Astrocyte (in vitro differentiated cells and primary cell): ENCODE measurements at places on chromosomes 2 and 18. TPM values are rescaled to one million over a fixed set of nuclear protein-coding genes. Genes with fewer than 3 reads are reported as not detected.

Gene HOXD12
- total RNA-seq = not detected in 2 replicates

Gene ASPRV1
- total RNA-seq = 0.23 and 0.26 TPM in 2 replicates

Gene DUSP2
- total RNA-seq = 0.84 and 0.95 TPM in 2 replicates

Gene TLX2
- total RNA-seq = not detected in 2 replicates

Gene TTC32
- total RNA-seq = 3.9 and 4.2 TPM in 2 replicates

Gene ZSCAN30
- 19.0 and 20.4 TPM in 2 replicates for total RNA-seq

Gene ELOA2
- not detected in 2 replicates for total RNA-seq

Gene IGFBP2
- total RNA-seq = 944 and 1,071 TPM in 2 replicates

Gene IL36A
- total RNA-seq = not detected in 2 replicates

Gene CFAP221
- 0.29 and 0.61 TPM in 2 replicates for total RNA-seq

Gene ACOXL
- total RNA-seq = 0.12 and 0.23 TPM in 2 replicates

Gene GPR148
- not detected in 2 replicates for total RNA-seq

Gene RFX8
- not detected in 2 replicates for total RNA-seq

Gene PTGR3
- total RNA-seq = 8.4 and 12.7 TPM in 2 replicates

Gene ACADL
- 1.9 and 2.3 TPM in 2 replicates for total RNA-seq

Gene PLCD4
- 0.86 and 0.89 TPM in 2 replicates for total RNA-seq

Gene DYNAP
- not detected in 2 replicates for total RNA-seq

Gene NYAP2
- total RNA-seq = 0.14 and 0.19 TPM in 2 replicates

Gene RTKN
- total RNA-seq = 41.6 and 44.4 TPM in 2 replicates

Gene EVX2
- total RNA-seq = not detected in 2 replicates

Gene FAM117B
- 7.2 TPM in 2 replicates for total RNA-seq

Gene POTEC
- not detected in 2 replicates for total RNA-seq

Gene PASK
- total RNA-seq = 4.2 and 8.0 TPM in 2 replicates

Gene ANKRD23
- 2.5 and 3.3 TPM in 2 replicates for total RNA-seq

Gene SCG2
- 5.6 and 6.9 TPM in 2 replicates for total RNA-seq

Gene CRYGC
- total RNA-seq = not detected in 2 replicates

Gene TET3
- total RNA-seq = 32.8 and 39.9 TPM in 2 replicates

Gene GIGYF2
- total RNA-seq = 40.9 and 47.1 TPM in 2 replicates

Gene CD28
- total RNA-seq = not detected in 2 replicates

Gene PPP1CB
- total RNA-seq = 250 and 263 TPM in 2 replicates

Gene HMSD
- 1.0 TPM in 1 of 2 replicates, not detected in the other for total RNA-seq

Gene MOCOS
- total RNA-seq = 1.4 and 1.9 TPM in 2 replicates

Gene CNDP1
- total RNA-seq = 0.31 TPM in 1 of 2 replicates, not detected in the other

Gene EPHA4
- 30.1 and 35.7 TPM in 2 replicates for total RNA-seq

Gene CCDC178
- total RNA-seq = 0.30 TPM in 1 of 2 replicates, not detected in the other

Gene CNTNAP5
- total RNA-seq = 0.30 TPM in 1 of 2 replicates, not detected in the other

Gene CXCR2
- 0.07 TPM in 1 of 2 replicates, not detected in the other for total RNA-seq

Gene MAP3K19
- total RNA-seq = not detected in 2 replicates

Gene VAMP8
- 30.6 and 35.3 TPM in 2 replicates for total RNA-seq

Gene DCDC2C
- total RNA-seq = not detected in 2 replicates

Gene TUBA4B
- total RNA-seq = not detected in 2 replicates

Gene PLEKHA3
- 41.0 and 42.1 TPM in 2 replicates for total RNA-seq

Gene CDH2
- total RNA-seq = 326 and 363 TPM in 2 replicates

Gene FIGN
- total RNA-seq = 25.9 and 30.3 TPM in 2 replicates

Gene TTR
- not detected in 2 replicates for total RNA-seq

Gene C1QL2
- 0.20 TPM in 1 of 2 replicates, not detected in the other for total RNA-seq

Gene TRAPPC8
- 27.1 and 31.5 TPM in 2 replicates for total RNA-seq

Gene LINC00305
- total RNA-seq = not detected in 2 replicates

Gene YES1
- total RNA-seq = 63.0 and 68.2 TPM in 2 replicates

Gene KCNK3
- total RNA-seq = 1.9 and 2.3 TPM in 2 replicates

Gene SERPINB3
- total RNA-seq = not detected in 2 replicates

Gene TNFAIP6
- 0.75 and 1.4 TPM in 2 replicates for total RNA-seq

Gene CTLA4
- total RNA-seq = not detected in 2 replicates
